Ovary (tissue), 10 donors: ENCODE measurements at places on chromosomes 3 and 15. TPM values are rescaled to one million over a fixed set of nuclear protein-coding genes. Genes with fewer than 3 reads are reported as not detected.

CTXN2 gene
- not detected for polyA plus RNA-seq

GRCh38 chr3:161796780-161797179 is 300.2 kb downstream of the OTOL1 start:
- no peak for DNase-seq

GRCh38 chr3:152402695-152403451 is 134.1 kb downstream of the MBNL1 start:
- no peak for DNase-seq

DNA sequence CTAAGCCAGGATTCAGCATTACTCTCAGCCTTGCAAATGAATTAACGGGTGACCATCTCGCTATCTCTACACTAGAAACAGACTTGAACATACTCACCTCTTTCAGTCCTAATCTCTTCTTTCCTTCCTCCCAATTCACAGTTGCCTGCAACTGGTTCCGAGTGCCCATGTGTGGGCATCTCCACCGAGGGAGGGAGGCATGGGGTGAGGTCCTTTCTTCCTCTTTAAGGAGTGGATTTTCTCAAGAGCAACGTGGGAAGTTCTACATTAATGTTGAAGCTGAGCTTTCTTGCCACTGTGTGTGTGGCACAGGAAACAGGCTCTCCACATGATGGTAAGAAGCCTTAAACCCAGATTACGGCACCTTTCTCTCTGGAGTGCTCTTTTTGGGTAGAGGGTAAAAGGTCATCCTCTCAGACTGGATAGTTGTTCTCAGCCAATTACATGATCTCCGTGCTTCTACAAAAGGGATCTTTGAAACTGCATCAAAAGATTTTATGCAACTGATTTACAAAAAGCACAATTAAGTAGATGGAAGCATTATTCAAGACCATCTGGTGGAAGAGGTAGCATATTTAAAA is 286.8 kb upstream of the NR2F2 start:
- DNase-seq: no peak
